ENCODE measurements at places on chromosomes 6 and 20.

DNA sequence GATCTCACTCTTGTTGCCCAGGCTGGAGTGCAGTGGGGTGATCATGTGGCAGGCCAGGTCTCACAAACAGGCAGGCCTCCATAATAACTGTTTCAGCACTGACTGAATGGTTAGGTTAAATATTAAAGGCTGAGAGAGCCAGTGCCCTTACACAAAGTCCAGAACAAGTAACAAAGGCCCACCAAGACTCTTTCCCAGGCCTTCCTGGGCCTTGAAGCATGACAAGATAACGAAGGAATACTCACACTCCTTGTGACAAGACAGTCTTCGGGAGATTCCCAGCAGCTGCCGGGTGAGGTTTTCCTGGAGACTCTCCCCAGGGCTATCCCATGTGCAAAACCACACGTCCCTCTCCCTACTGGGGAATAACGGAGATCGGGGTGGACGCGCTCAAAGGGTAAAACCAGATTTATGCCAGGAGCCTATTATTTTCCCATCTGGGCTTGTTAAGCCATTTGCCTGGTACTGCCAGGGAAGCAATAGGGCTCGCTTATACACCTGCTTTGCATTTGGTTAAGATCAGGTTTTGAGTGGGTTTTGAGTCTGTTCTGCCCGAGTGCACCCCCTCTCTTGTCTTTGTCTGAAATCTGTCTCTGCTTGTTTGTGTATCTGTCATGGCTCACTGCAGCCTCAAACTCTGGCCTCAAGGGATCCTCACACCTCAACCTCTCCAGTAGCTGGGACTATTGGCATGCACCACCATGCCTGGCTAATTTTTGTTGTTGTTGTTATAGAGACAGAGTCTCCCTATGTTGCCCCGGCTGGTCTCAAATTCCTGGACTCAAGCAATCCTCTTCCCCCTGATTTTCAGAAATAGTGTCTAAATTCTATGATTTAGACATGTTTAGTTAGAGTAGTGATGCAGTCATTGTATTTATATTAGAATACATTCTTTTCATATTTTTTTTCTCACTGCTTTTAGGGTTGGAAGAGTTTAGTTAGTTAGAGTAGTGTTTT is 1.4 kb upstream of the ENPP3 start:
- no peak for DNase-seq

- DNase-seq: no peak
Measured at GRCh38 chr20:51616060-51616459, 73.5 kb upstream of the NFATC2 start.

GRCh38 chr6:100008857-100009256 is 14.8 kb upstream of the MCHR2 start:
- DNase-seq: no peak

- DNase-seq: no peak
Measured at GRCh38 chr20:54188132-54188849, 14.5 kb upstream of the CYP24A1 start.

- no peak for DNase-seq
Measured at GRCh38 chr6:125994670-125995488, 8.5 kb downstream of the TRMT11 start.

DNA sequence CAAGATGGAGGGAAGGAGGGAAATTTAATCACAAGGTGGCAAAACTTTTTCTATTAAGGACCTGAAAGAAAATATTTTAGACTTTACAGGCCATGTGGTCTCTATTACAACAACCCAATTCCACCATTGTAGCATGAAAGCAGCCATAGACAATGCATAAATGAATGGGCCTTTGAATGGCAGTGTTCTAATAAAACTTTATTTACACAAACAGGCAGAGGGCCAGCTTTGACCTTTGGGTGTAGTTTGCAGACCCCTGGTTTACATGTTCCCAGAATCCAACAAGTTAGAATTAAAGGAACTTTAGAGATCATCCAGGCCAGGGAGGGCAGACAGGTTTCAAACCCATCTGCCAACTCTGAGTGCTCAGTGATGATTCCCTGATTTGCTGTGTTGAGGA is 95.2 kb downstream of the BANF2 start:
- no peak for DNase-seq

DNA sequence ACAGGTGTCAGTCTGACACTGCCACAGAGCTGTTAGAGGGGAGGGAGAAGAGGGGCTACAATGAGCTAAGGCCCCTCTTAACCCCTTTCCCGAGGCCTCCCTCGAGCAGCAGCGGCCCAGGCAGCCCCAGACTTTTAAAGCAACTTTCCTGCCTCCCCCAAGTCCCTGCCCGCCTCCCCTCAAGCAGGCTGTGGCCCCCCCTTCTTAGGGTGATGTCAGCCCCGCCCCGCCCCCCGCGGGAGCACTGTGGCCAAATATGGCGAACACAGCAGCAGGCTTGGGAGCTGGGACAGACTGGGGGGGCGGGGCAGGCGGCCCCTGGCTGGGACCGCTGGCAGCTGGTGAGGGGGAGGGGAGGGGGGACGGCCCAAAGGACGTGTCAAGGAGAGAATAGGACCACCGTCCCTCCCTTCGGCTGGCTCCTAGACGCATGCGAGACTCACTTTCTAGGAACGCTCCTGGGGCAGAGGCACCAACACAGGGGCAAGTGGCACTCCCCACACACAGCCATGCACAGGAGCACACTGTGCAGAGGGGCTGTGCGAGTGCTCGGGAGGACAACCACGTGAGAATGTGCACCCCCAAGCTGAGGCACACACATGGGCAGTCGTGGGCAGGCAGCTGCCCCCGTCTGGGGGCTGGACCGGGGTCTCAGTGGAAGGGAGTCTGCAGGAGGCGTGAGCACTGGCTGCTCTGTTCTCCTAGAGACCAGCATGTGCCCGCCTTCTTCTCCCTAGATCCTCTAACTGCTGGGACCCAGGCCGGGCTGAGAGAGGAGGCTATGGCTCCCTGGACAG is 6.7 kb downstream of the TEAD3 start:
- no peak for DNase-seq

GRCh38 chr6:40386200-40386599 is 201.0 kb downstream of the LRFN2 start:
- no peak for DNase-seq

DNA sequence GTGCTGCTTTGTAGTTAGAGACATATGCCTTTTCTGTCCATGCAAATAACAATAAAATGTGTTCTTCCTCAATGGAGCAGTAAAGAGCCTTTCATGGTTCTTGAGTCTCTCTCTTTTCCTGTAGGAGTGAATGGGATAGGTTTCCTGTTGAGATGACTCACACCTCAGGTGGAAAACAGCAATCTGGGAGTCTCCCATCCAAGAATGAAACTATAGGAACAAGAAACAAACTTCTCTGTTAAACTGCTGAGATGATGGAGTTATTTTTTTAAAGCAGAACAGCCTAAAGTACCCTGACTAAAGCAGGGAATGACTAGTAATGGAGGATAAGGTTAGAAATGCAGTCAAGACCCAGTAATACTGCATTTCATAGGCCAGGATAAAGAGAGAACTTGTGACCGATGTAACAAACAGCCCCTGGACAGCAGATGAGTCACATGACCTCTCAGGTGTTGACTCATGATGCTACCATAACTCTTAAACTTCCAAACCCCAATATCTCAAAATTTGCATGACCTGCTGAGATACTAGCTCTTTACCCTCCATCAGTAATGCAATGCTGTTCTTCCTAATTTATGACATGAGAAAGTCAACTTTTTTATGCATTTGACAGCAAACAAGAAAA is 548.9 kb downstream of the CBLN4 start:
- no peak for DNase-seq
